ENCODE measurements at places on chromosomes 2 and 18.

DNA sequence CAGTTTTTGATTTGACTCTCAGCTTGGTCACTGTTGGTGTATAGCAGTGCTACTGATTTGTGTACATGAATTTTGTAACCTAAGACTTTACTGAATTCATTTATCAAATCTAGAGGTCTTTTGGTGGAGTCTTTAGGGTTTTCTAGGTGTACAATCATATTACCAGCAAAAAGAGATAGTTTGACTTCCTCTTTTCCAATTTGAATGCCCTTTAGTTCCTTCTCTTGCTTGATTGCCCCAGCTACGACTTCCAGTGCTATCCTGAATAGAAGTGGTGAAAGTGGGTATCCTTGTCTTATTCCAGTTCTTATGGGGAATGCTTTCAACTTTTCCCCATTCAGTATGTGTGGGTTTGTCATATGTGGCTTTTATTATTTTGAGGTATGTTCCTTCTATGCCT, 312.9 kb upstream of the REV1 start:
- no peak for DNase-seq

- DNase-seq, result no peak
These were observed 48.3 kb downstream of the LAMA3 start for GRCh38 chr18:23737578-23737977.

DNA sequence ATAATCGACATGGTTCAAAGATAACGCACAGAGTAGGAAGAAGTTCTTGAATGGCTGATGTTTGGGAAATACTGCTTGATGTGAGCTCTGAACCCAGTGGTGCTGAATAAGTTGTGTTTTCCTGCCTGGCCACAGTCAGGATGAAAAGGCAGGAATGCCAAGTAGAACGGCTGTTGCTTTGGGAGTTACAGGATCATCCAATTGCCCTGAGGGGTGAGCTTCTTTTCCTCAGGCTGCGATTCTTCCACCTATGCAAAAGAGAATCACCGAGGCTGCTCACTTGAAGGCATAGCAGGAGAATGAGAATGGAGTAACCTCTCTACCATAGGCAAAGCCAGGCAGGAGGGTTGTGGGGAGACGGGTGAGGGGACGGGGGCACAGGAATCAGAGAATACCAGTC, 14.4 kb upstream of the IGFBP2 start:
- no peak for DNase-seq

DNA sequence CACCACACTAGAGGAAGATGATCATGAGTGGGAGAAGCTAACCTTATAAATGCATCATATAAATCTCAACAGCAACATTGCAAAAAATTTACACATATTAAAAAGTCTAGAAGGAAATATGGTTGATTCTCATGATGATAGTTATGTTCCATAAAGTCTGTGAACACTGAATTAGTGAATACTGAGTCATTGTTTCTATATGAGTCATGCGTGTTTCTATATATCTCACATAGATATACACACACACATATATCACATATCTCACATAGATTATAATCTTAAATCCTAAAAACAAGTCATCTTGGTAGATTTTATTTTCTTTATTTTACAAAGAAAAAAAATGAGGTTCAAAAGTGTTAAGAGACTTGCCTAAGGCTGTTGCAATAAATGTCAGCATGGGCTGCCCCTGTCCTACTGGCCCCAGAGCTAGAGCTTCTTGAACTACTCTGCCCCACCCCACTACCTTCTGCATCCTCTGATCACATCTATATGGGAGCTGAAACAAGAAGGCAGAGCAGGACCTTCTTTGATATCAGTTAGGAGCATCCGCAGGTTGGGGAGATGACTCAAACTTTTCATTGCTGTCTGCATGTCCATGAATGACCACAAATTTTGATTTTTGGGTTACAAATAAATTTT, 81.8 kb upstream of the ADAM23 start:
- DNase-seq, result no peak

- no peak for DNase-seq
These were observed 205.7 kb downstream of the SOCS6 start for GRCh38 chr18:70494524-70494923.

- no peak for DNase-seq
These were observed 1341.3 kb upstream of the LRRTM1 start for GRCh38 chr2:81645745-81646301.

DNA sequence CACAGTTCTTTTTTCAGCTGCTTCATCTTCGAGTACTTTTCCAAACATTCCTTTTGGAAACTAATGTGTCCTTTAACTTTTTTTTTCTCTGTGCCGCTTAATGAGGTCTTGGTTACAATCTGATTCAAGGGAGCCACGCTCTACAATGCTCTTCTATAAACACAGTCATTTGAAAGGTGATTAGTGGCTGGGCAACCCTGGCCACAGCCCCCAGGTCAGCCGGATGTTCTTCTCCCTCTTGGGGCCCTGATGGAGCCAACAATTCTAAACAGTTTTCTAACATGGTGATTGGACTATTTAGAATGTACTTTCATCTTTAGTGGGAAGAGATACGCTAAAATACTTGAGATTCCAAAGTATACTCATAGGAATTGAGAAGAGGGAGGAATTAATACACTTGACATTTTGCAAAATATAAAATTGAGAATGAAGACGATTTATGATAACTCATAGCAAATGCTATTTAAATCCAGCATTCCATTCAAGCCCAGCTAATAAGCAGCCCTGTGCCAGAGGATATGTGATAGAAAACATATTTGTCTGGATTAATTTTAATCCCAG, 83.7 kb upstream of the MBOAT2 start:
- no peak for DNase-seq

GRCh38 chr2:121591199-121591598, 58.1 kb downstream of the CLASP1 start:
- no peak for DNase-seq

GRCh38 chr2:9278439-9278838, 71.8 kb downstream of the ASAP2 start:
- no peak for DNase-seq

DNA sequence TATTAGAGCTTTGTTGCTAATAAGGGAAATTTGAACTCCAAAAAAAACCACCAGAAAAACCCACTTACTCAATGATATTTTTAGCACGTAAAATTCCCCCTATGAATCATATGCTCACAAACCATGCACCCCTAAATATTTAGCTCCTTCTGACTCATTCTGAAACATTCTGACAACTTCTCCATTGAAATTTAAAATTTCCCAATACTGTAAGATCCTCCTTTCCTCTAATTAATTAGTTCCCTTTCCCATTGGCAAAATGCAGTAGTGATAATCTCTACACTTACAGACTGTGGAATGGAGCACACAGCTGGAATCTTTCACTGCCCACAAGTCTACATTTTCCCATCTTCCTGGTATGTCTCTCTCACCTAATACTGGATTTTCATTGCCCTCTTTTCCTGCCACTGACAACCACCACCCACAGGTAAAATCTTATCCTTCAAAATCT, 215.8 kb upstream of the ACVR2A start:
- peak; percentile 6 for DNase-seq

DNA sequence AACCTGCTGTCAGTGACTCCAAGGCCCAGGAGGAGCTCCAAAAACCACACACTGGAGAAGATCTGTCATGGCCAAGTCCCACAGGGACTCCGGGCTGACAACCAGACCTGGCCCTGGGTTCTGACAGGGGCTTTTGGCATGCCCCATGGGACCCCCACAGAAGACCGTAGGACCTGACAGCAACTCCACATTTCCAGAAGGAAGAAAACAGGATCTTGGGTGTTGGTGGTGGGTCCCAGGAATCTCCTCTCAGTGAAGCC, 275.9 kb upstream of the HS6ST1 start:
- no peak for DNase-seq

DNA sequence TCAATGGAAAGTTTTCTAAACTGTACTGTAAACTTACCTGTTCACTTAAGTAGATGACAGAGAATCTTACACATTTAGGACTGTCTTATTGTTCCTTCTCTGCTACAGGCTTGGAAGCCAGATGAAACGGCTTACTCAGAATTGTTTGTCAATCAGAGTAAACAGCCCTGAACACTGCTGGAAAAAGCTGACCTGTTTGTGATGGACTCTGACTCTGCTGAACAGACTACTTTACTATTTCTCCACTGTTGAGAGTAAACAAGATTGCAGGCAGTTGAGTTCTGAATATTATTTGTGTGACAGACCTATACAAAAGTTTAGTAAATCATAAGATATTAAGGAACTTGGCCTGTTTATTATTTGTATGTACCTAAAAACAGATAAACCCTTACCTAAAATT, 99.0 kb downstream of the NOL10 start:
- no peak for DNase-seq

- DNase-seq, result no peak
These were observed 29.1 kb upstream of the ASB18 start for GRCh38 chr2:236293241-236293810.

DNA sequence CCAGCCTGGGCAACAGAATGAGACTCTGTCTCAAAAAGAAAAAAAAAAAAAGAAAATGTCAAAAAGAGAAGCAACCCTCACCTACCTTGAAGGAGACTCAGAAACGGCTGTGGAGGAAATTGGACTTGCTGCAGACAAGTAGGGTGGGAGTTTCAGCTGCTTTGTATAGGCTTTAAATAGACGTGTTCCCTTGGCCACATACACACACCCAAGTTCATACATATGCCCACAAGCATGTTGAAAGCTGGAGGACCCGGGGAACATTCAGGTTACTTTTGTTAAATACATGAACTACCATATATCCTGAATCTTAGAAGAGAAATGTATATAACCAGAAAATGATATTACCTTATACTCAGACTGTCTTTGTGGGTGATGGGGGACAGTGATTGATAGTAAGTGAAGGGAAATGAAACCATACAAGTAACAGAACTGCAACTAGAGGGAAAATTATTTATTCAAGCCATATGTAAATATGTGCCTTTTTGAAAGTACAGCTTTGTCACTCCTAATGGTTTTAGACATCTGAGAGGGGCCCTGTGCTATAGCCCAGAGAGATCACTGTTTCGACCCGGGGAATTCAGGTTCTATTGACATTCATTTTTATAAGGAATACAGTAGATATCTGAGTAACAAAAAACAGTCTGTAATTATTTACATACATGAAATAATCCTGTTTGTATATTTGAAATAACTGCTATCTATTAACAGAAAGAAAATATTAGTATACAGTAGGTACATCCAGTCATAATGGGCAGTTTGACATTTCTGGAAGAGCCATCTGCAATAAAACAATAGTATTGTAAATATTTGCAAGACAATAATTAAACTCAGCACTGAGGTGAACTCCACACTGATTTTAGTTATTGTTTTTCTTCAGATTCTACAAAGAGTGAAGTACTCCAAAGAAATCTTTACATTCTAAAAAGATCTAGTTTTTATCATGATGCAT, 48.0 kb upstream of the TGIF1 start:
- no peak for DNase-seq

DNA sequence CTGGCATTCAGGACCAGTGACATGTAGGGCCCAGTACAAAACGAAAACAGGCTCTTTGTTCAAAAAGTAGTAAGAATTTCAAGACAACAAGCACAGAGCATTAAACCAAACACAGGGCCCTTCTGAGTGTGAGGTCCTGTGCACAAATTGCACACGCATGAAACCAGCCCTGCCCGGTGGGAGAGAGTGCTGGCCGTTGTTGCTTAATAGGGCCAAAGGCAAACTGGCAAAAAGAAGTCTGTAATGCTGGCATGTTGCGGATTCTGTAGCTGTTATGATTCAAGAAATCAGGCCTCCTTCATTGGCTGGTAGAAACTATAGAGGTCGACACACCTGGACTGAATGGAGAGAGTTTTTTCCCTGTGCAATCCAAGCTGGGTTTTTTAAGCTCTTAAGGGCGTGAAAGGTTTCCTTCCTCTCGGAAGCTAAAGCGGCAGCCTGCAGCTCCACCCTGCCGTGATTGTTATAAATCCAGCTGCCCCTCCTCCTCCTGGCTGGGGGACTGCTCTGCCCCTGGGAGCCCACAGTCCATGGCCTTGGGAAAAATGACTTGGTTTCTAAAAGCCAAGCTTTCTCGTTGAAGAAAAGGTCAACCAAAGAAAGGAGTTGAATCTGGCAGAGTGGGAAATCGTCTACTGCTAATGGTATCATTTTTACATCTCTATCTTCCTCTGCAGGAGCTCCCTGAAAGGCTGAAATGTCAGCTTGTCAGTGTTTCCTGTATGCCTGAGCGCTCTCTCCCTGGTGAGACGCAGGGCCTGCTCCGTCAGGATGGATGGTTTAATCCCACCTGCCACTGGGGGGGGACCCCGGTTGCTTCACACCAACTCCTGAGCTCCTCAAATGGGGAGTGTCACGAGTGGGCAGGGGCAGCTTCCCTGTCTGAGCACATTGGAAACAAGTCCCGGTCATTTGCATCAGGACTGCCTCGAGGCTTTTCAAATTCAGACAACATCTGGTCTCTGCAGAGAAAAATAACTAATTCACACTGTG, 143.6 kb downstream of the ALPK2 start:
- DNase-seq, result no peak

GRCh38 chr2:81437456-81438000, 1133.0 kb upstream of the LRRTM1 start:
- no peak for DNase-seq

DNA sequence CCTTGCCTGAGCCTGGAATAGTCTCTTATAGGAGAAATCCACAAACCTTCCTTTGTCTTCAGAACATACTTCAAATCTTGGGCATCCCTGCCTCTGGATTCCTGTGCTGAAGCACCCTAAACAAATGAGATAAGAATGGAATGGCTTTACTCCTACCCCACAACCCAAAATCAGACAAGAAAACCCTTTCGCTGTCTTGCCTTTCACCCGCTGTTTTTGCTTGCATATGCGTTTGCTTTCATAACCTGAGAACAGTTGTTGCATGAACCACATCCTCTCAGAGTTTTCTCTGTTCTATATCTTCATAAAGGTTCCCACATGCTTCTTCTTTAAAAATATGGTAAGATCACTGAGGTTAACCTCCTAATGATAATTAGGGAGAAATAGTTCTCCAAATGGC, 132.1 kb upstream of the MAP3K20 start:
- DNase-seq, result no peak

DNA sequence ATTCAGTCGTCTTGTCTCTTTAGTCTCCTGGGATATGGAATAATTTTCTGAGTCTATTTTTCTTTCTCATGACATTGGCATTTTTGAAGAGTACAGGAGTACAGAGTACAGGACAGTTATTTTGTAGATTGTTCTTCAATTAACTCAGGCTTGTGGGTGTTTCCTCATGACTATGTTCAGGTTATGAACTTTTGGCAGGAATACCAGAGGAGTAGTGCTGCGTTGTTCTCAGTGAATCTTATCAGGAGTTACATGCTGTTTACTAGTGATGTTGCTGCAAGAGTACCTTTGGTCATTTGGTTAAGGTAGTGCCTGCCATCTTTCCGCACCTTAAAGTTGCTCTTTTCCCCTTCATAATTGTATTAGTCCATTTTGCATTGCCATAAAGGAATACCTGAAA, 41.3 kb upstream of the AGFG1 start:
- no peak for DNase-seq

DNA sequence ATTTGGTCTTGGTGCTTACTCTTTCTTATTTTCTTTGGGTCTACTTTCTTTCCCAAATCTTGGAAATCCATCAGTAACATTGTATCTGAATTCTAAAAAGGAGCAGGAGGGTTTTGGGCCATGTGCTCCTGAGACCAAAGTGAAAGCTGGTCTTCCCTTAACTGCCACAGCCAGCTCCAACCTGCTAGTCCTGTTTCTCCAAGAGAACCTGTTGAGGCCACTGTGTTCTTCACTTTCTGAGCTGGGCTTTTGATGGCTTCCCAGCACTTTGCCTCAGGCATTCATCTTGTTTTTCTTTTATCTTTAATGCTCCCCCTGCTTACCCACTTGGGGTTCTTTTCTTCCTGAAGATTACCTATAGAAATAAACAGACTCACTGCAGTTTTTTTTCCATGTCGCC, 53.3 kb downstream of the ARHGAP28 start:
- no peak for DNase-seq

GRCh38 chr2:112156152-112156986, 18.2 kb downstream of the FBLN7 start:
- DNase-seq, result peak; percentile 41

Measured in CD4-positive, alpha-beta T cell treated with Interleukin-12 subunit alpha and Interleukin-12 subunit beta, for 1 hour (primary cell).